Activated CD8-positive, alpha-beta memory T cell treated with anti-CD3 and anti-CD28 coated beads, Interleukin-2, amount 50 U/mL, for 48 hours (primary cell): ENCODE measurements at places on chromosomes 4 and X.
A peak's percentile ranks its signal among the peaks of the same experiment; 100 is the strongest.

DNA sequence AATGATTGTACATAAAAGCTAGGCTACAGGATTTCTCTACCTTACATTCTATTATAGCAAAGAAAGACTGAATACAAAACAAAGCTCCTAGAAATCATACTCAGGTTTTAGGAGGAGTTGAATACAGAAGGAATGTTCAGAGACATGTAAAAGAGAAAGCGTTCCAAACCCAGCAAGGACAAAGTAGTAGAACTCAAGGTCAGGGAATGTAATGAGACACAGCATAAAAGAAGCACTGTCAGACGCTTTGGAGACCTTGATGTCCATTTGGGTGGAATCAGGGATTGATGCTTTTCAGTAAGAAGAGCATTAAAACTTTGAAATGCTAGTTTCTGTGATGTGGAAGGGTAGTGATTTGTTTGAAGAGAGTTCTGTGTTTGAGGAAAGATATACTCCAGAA lies 303.6 kb downstream of the PCDH7 start:
- DNase-seq: no peak

DNA sequence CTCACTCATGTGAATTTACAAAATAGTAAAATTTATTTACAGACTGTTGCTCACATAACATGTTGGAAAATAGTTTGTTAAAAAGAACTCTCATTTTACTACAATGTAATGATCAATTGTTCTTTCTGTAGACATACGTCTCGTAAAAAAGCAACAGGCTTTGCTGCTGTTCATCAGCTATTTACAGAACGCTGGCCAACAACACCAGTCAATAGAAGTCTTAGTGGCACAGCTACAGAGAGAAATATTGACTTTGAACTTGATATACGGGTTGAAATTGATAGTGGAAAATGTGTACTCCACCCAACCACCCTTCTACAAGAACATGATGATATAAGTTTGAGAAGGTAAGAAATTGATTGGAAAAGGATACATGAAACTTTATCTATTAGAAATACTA lies 47.6 kb upstream of the ADAD1 start:
- no peak for DNase-seq

DNA sequence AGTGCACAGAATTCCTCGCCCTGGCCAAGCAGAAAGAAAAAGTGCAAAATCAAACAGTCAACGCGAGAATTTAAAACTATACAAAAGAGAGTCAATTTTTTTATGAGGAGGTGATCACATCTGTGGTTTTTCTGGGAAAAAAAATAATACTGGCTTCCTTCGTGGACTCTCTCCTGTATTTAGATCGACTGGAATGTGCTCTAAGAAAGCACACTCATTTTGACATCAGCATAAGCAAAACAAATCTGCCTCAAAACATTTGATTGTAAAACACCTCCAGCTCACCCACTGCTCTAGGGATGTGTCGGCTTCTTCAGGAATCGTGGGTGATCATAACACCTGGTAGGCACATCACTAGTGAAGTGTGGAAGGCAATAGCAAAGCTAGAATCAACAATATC lies 417.4 kb upstream of the FAT1 start:
- DNase-seq: no peak

GRCh38 chrX:113920661-113921060 lies 663.2 kb upstream of the HTR2C start:
- DNase-seq: no peak

- no peak for DNase-seq
Measured at GRCh38 chrX:46549914-46550313, 4.7 kb upstream of the ZNF674 start.

DNA sequence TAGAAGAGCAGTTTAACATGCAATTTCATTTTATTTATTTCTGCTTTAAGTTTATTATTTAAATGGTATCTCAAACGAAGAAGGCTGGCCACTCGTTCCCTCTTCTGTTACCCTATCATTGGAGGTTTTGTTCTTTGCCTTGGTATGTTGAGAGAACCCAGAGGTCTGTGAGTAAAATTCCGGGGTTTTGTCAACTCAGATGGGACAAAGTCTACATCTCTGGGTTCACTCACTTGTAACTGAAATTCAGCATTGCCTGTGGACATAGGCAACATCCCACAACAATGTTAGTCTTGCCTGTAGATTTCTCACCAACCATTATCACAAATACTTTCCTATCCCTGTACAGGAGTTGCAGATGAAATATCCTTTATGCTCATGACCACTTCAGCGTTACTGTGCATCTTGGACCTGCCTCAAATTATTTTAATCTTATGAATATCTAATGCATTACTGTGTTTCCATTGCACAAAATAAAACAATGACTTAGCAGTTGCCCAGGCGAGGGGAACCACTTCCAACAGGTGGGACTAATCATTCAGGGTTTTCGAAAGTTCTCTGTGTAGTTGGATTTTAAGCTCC lies 33.5 kb upstream of the CD99 start:
- no peak for DNase-seq

GRCh38 chr4:76430519-76431388 lies 4.3 kb upstream of the SHROOM3 start:
- DNase-seq: no peak

- DNase-seq: no peak
Measured at GRCh38 chrX:110172215-110172614, 145.7 kb downstream of the AMMECR1 start.

DNA sequence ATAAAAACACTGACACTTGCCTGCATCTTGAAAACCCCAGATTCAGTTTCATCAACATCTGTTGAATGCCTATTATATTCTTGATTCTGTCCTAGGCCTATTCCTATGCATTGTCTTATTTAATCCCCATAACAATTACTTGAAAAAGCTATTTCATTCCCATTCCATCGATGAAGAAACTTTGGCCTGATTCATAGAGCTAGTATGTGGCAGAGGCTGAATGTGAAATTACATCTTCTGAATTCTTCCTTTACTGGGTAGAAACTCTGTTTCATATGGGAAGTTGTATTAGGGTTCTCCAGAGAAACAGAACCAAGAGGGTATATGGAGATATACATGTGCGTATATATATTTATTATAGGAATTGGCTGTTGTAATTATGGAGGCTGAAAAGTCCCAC lies 35.0 kb upstream of the SLC4A4 start:
- no peak for DNase-seq

- no peak for DNase-seq
Measured at GRCh38 chr4:119139311-119139710, 3.7 kb downstream of the MYOZ2 start.

DNA sequence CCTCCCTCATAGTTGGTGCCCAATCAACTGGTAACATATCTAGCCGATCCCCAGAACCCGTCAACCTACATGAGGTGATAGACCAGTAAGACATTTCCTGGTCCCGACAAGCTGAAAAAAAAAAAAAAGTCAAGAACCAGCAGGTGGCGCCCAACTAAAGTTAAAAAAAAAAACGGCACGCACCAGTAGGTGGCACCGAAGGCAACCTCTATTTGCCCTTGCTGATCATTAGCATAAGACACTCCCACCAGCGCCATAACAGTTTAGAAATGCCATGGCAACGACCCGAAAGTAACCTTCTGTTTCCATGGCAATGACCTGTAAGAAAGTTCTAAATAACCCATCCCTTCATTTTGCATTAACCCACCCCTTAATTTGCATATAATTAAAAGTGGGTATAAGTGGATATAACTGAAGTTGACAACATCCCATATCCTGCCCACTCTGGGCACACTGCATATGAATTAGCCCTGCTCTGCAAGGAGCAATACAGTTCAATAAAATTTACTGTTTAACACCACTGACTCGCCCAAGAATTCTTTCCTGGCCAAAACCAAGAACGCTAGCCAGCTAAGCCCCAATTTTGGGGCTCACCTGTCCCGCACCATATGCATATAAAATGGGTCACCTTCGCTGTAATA lies 83.9 kb upstream of the SPANXB1 start:
- DNase-seq: no peak

DNA sequence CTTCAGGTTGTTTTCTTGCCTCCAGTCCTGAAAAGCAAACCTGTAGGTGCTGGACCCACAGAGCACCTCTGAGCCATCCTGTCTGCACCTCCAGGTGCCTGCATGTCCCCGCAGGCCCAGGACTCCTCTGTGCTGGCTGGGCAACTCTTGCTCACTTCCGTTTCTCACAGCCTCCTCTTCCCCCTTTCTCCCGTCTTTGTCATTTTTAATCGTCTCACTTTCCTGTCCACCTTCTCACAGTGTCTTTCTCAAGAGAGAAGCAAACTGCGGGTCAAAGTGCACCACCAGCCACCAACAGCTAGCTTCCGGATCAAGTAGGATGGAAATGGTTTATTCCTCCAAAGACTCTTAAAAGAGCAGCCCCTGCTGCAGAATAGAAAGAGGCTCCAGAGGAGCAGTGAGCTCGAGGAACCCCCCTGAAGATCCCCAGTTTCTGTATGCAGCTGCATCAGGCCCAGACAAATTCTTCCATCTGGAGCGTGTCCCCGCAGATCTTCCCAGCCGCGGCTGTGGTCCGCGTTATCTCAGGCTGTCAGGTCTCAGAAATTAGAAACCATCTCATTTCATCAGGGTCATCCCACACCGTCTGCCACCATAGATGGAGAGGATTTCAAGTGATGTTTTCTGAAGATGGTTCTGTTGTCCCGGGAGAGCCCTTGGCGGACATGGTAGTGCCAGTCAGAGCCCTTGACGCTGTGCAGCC lies 87.7 kb downstream of the FHDC1 start:
- DNase-seq: no peak

DNA sequence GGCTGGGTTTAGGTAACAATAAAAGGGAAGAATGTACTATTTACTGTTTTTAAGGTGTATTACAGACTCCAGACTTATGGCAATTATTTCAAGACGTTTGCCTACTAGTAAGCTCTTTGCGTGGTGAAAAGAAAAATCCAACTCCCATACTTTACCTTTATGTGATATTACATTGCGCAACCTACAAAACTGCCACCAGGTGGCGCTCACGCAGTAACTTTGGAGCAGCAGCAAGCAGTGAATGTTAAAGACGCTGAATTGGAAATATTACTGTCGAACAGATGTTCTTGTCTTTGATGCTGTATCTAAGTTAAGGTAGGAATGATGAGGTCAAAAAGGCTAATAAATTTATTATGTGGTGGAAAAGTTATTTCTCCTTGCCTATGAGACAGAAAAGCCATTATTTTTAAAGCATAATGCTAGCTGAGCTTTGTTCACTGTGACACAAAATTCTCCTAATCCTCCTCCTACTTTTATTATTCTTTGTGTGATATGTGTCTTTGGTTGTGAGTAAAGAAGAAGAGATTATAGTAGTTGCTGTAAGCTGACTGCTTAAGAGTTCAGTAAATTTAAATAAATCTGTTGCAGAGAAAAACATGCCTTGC lies 1099.8 kb upstream of the TENM3 start:
- DNase-seq: peak; percentile 88
